ENCODE measurements at places on chromosomes 6 and 20.

- DNase-seq, result no peak
These were observed 118.3 kb upstream of the ECI2 start for GRCh38 chr6:4253604-4254231.

GRCh38 chr20:58293453-58293852 is 16.1 kb upstream of the RAB22A start:
- DNase-seq, result no peak

DNA sequence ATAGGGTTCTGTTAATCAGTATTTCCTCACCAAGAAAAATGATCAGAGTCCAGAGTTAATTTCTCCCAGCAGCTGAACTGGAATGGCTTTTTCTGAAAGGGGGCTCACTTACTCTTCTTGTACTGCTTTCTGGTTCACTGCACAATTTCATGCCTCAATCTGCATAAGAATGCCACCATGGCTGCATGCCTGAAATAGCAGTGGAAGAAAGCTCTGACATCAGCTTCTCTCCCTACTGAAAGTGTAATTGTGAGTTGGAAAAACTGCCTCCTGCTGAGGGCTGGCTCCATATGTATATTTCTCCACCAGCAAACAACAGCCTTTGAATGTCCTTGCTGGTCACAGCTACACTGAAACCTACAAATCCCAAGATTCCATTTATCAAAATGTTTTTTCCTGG is 1027.2 kb upstream of the GJE1 start:
- no peak for DNase-seq

DNA sequence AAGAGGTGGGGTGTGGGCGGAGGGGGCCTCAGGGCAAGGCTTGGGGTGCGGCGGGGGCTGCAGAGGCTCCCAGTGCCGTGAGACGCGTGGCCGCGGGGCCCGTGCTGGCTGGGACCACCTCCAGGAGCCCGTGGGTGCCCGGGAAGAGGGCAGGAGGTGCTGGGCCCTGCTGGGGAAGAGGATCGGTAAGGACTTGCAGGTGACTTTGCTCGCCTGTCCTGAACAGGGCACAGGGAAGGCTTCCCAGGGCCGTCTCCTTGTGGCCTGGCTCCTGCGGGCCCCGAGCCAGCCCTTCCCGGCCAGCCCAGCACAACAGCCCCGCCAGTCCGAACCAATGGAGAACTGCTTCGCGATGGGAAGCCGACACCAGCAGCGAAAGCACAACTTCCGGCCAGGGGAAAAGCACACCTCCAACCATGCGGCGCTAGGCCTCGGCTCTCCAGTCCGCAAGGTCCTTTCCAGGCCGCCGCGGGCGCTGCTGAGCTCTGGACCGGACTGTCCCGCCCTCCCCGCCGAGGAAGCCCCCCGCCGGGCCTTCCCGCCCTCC is 32.3 kb downstream of the IRF4 start:
- DNase-seq, result no peak

GRCh38 chr6:150999576-150999975 is 134.1 kb downstream of the MTHFD1L start:
- no peak for DNase-seq

GRCh38 chr6:46138281-46138680 is 8.5 kb downstream of the ENPP4 start:
- DNase-seq, result no peak

DNA sequence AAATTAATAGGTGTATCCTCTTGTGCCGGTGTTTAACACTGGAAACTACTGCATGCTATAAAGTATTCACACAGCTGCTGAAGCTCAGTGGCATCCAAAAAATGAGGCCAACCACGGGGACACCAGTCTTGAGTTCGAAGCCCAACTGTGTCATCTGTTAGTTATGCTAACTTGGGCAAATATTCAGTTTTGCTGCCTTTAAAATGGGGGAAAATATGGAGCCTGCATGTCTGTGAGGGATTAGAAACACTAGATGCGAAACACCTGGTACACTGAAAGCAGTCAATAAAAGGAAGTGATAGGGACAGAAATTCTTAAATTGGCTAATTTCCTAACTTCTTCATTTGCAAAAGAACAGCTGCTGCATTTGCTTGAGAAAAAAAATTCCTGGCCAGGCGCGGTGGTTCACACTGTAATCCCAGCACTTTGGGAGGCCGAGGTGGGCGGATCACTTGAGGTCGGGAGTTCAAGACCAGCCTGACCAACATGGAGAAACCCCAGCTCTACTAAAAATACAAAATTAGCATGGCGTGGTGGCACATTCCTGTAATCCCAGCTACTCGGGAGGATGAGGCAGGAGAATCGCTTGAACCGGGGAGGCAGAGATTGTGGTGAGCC is 36.6 kb upstream of the MLIP start:
- no peak for DNase-seq

- no peak for DNase-seq
These were observed 9.9 kb upstream of the SLC17A3 start for GRCh38 chr6:25883991-25884390.

- DNase-seq, result no peak
These were observed 202.8 kb downstream of the DLL1 start for GRCh38 chr6:170087941-170088581.

DNA sequence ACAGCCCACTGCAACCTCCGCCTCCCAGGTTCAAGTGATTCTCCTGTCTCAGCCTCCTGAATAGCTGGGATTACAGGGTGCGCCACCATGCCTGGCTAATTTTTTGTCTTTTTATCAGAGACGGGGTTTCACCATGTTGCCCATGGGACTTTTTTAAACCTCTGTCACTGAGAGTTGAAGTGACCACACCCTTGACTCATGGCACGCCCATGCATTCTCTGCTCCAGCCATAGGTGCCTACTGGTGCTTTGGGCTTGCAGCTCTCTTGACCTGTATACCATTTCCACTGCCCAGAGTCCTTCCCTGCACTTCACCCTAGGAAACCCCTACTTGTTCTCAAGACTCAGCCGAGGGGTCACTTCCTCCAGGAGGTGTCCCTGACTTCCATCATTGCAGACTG is 2.4 kb upstream of the SCRT2 start:
- no peak for DNase-seq

DNA sequence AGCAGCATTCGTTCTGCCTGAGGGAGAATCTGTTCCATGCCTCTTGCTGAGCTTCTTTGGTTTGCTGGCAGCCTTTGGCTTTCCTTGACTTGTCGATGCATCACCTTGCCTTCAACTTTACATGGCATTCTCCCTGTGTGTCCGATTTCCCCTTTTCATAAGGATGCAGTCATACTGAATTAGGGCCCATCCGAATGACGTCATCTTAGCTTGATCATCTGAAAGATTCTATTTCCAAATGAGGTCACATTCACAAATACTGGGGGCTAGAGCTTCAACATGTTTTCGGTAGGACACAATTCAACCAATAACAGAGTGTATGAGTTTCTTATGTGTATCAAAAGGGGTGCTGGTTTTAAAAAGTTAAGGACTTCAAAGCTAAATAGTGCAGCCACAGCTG is 27.8 kb upstream of the HECA start:
- no peak for DNase-seq

DNA sequence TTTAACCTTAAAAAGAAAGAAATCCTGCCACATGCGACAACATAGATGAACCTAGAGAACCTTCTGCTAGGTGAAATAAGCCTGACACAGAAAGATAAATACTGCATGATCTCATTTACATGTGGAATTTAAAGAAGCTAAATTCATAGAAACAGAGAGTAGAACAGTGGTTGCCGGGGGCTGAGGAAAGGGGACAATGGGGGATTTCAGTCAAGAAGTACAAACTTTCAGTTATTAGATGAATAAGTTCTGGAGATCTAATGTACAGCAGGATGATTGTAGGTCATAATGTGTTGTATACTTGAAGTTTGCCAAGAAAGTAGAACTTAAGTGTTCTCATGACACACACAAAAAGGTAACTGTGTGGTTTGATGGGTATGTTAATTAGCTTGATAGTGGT is 204.3 kb upstream of the PRSS16 start:
- DNase-seq, result no peak

GRCh38 chr6:82712389-82712788 is 348.8 kb downstream of the TPBG start:
- DNase-seq, result no peak

GRCh38 chr6:124798942-124799496 is 163.2 kb upstream of the RNF217 start:
- DNase-seq, result no peak

DNA sequence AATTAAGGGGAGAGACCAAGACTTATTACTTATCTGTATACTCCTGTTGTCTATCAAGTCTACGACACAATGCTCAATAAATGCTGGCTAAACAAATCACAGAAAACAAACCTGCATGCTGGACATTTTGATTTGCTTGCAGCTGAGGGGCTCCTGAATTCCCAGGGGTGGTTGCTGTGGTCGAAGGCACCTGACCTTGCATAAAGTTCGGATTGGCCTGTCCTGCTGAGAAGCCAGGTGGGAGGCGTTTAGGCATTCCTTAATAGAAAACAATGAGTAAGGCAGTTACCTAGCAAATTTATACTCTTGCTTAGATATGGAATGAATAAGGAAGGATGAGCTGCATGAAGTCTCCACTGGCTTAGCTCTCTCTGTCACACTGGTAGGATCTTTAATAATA is 50.5 kb downstream of the TP53INP2 start:
- DNase-seq, result no peak

GRCh38 chr20:25856256-25856884 is 159.7 kb upstream of the ZNF337 start:
- no peak for DNase-seq

DNA sequence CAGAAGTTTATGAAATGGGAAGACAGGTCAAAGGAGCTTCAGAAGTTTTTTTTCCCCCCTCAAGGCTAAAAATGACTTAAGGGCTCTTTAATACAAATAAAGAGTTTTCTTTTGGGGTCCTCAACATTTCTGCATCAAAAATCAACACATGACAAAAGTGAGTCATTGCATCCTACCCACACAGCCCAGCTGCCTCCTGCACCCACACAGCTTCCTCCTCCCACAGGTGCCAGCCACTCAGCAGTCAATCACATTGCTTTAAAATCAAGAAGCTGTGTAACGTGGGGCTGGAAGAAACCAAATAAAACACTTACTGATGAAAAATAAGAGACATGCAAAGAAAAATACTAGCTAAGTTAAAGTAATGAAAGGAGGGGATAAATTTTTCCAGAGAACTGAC is 68.5 kb downstream of the MAP3K5 start:
- peak; percentile 9 for DNase-seq

DNA sequence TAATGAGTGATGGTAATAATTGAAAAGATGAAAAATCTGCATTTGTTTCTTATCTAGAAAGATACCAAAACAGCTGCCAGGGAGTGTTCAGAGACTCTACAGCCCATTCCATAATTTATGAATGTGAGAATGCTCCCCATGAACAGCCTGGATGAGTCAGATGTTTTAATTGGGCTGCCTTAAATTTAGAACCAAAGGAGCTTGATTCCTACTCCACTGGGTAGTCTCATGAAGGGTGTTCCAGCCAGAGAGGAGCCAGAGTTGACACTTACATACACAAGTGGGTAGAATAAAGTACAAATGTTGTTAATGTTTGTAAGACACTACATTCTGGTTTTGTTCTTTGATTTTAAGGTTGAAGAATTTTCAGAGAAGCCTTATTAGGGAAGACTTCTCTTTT is 158.7 kb upstream of the PRND start:
- DNase-seq, result no peak

- DNase-seq, result no peak
These were observed 1.1 kb downstream of the BAG2 start for GRCh38 chr6:57173056-57173885.

DNA sequence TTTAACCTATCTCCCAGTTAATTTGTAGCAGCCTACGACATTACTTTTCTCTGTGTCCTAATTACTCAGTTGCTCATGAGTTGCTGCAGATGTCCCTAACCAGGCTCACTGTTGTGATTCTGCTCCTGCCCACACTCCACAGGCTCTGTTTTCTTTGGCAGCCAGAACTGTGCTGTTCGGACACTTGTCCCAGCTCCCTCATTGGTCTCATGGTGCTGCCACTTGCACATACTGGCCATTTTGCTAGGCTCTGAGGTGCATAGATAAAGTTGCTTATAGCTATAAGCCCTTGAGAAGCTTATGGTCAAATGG is 55.0 kb downstream of the NOX3 start:
- DNase-seq, result no peak

DNA sequence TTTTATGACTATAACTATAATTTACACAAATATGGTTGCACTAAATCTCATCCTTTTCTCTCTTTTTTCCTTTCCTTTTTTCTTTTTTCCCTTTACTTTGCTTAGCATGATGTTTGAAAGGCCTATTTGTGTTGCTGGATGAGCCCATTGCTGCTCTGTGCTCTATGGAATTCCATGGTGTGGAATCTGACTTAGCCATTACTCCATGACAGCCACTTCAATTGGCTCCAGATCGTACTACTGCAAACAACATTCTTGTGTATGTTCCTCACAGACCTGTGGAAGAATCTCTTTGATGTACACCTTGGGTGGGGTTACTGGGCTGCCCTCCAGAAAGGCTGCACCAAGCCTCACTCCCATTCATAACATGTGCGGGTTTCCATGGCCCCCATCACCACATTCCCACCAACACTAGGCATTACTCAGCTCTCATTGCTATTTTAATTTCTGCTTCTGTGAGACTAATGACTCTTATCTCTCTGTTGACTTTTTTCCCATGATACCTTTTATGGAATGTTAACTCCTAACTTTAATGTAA is 979.0 kb downstream of the KIF16B start:
- no peak for DNase-seq

DNA sequence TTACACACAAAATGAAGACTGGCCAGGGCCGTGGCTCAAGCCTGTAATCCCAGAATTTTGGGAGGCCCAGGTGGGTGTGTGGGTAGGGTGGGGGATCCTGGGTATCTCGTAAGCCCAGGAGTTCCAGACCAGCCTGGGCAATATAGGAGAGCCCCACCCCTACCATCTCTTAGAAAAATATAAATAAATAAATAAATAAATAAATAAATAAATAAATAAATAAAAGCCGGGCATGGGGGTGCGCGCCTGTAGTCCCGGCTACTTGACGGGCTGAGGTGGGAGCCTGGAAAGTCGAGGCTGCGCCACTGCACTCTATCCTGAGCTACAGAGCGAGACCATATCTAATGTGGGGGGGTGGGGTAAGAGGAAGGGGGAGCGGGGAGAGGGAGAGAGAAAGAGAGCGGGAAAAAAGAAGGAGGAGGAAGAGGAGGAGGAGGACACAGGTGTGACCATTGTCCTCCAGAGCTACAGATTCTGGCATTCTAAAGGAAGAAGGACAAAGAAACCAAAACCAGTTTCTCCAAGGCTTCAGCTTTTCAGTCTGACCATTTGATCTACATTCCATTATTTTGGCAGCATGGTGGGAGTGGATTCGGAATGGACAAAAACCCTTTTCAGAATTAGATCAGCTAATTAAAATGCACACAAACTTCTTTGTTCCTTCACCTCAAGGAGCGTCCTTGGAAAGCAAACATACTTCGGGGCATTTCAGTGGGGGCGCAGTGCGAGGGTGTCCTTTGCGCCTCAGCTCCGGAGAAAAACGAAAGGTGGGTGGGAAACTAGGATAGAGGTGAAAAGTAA is 577 bp upstream of the C6orf141 start:
- no peak for DNase-seq

GRCh38 chr6:25137480-25137879 is 141.7 kb upstream of the CARMIL1 start:
- no peak for DNase-seq

All from stimulated activated CD4-positive, alpha-beta T cell treated with anti-CD3 and anti-CD28 coated beads, Interleukin-15, amount 100 ng/mL, for 1 hour (primary cell).